ENCODE measurements at places on chromosomes 1 and 21. TPM values are rescaled to one million over a fixed set of nuclear protein-coding genes. Genes with fewer than 3 reads are reported as not detected.

GRCh38 chr1:93967306-93967705 is 58.1 kb upstream of the GCLM start:
- no peak for DNase-seq

Gene TNFRSF4
- total RNA-seq: 1.6 TPM

Gene SELL
- total RNA-seq: 10.3 TPM

GRCh38 chr1:80776266-80776665 is 1024.5 kb upstream of the ADGRL2 start:
- no peak for DNase-seq

Gene CFAP74
- total RNA-seq: not detected

GRCh38 chr1:76494807-76495206 is 372.5 kb upstream of the ST6GALNAC5 start:
- DNase-seq: no peak

Gene LRRC3
- 1.6 TPM for total RNA-seq

Gene EXO5
- 7.8 TPM for total RNA-seq

Gene ZBED6
- 55.1 TPM for total RNA-seq

DNA sequence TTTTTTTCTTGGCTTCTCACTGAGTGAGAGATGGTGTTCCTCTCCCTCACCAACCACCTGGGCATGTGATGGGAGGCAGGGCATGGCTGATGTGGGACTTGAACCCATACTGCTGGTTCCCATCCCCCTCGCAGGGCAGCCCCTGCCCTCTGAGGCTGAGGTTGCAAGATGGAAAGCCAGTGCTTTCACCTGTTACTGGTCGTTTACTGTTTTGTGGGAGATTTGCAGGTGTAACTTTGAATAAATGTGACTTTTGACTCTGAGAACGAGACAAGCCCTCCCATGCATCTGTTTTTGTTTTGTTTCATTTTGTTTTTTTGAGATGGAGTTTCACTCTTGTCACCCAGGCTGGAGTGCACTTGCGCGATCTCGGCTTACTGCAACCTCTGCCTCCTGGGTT is 21.6 kb downstream of the C1orf167 start:
- DNase-seq: peak; percentile 36

- DNase-seq: no peak
These were observed 41.5 kb downstream of the C4BPA start for GRCh38 chr1:207145401-207146058.

DNA sequence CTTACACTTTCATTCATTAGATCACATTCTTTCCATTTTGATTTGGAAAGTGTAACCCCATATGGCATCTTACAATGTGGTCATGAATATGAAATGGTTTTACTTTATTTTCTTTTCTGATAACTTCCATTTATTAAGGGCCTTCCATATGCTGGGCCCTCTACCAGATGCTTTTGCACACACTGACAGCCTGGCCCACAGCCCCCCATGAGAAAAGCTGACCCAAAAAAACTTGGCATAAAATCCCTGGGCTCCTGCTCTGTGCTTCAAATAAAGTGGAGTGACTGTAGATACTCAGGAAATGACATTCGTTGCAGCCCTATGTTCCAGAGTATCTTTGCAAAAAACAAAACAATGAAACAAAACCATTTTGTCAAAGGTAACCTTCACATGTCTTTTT is 48.8 kb downstream of the PRDX6 start:
- DNase-seq: no peak

Gene S1PR1
- total RNA-seq: 51.3 TPM

Gene TPTE
- not detected for total RNA-seq

Gene TCEA3
- 51.3 TPM for total RNA-seq

Gene APCS
- total RNA-seq: not detected

Gene OR2AK2
- not detected for total RNA-seq

DNA sequence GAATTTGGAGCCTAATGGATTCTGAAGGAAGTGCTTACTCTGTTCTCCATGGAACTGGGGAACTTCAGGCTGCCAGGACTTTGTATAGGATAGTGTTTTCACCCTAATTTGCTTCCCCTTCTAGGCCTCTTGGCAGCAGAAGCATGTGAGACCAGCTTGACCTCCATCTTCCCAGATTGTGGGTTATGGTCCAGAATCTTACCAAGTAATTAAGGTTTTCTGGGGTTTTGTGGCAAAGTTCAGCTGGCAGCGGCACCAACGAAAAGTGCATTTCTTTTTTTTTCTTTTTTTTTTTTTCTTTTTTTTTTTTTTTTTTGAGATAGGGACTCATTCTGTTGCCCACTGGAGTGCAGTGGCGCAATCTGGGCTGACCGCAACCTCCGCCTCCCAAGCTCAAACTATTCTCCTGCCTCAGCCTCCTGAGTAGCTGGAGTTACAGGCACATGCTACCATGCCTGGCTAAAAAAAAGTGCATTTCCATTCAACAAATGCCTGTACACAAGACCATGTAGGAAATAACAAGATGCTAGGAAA is 3.4 kb upstream of the BMP8A start:
- peak; percentile 16 for DNase-seq

DNA sequence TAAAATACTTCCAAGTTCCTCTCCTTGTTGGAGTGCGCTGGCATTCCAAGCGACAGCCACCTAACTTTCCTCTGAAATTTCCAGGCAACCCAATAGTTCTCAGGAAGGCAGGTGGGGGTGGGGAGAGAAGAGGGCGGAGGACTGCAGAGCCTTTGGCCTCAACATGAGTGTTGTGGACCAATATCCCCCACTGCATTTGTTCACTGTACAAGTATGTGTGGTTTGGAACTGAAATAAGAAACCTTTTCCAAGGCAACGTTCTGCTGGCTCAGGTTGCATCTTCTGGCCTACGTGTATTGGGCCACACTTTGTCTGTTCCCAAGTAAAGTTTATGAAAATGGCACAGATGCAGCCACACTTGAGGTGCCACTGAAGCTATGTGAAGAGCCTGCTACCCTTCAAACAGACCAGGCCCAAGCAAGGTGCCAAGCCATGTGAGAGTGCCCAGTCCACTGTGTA is 153.4 kb downstream of the DHRS3 start:
- peak; percentile 79 for DNase-seq

- DNase-seq: no peak
These were observed 48.3 kb downstream of the SLC22A15 start for GRCh38 chr1:116024626-116025025.

Gene RHEX
- 3.3 TPM for total RNA-seq

Gene FCN3
- total RNA-seq: 2.7 TPM

DNA sequence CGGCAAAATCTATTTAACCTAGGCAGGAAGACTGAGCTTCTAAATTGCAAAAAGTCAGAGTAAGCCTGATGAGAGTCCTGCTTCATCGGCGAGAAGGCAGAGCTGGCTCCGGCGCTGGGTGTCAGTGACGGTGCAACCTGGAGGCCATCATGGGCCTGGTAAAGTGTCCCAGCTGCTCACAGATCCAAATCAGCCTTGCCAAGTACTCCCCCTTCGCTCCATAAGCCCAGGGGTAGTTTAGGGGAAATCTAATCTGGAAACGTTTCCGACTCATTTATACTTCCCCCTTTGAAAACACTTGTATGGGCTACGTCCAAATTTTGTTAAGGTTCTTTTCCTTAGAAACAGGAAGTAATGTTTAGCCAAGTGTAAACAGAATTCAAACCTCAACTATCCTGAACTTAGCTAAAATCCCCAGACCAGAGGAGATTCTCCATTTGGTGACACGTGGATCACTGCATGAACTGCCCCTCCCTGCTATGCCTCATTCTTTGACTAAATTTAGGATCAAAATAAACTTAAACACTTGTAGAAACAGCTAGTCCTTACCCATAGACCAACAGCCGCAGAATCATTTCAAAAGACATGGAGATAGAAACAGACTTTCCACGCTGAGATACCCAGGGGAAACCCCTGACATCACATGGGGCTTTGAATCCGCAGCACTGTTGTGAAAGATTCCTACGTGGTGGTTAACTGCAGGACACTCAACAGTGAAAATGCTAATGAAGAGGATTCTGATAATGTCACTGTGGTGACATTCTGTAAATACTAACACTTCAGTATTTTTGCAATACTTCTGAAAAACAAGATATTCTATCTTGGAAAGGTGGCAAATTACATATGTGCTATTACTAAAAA is 172.7 kb downstream of the TGFBR3 start:
- no peak for DNase-seq

Gene AQP10
- not detected for total RNA-seq

DNA sequence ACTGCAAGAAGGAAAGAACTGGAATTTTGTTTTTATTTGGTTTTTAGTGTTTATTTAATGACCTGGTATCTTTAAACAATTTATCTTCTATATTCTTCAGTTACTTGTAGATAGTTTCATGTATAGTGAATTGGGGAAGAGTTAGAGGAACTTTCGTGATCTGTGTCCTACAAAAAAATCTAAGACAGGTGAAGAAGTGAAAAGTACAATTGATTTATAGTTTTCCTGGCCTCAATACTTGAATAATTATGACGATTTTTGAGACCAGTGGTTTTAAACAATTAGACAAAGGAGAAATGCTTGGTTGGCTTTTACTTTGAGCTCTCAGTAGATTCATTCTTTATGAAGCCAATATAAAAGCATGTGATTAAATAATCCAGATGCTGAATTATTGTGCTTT is 7.5 kb downstream of the MIER1 start:
- no peak for DNase-seq

GRCh38 chr21:42171091-42172053 is 47.6 kb upstream of the ABCG1 start:
- no peak for DNase-seq

GRCh38 chr1:13797397-13797796 is 97.4 kb downstream of the PRDM2 start:
- no peak for DNase-seq

Gene FCER1A
- 1.5 TPM for total RNA-seq

Gene SLC45A3
- 4.8 TPM for total RNA-seq

- DNase-seq: no peak
These were observed 18.7 kb upstream of the RGSL1 start for GRCh38 chr1:182431278-182431677.

GRCh38 chr1:70140343-70140742 is 65.0 kb downstream of the LRRC40 start:
- no peak for DNase-seq

- DNase-seq: no peak
These were observed 16.3 kb upstream of the CDK18 start for GRCh38 chr1:205488074-205488723.

Gene NOS1AP
- 4.8 TPM for total RNA-seq

Gene LCE3E
- not detected for total RNA-seq

GRCh38 chr1:166874464-166874863 is 1.6 kb downstream of the TADA1 start:
- no peak for DNase-seq

- DNase-seq: peak; percentile 56
These were observed 738 bp upstream of the CDC42BPA start for GRCh38 chr1:227318853-227319607.

DNA sequence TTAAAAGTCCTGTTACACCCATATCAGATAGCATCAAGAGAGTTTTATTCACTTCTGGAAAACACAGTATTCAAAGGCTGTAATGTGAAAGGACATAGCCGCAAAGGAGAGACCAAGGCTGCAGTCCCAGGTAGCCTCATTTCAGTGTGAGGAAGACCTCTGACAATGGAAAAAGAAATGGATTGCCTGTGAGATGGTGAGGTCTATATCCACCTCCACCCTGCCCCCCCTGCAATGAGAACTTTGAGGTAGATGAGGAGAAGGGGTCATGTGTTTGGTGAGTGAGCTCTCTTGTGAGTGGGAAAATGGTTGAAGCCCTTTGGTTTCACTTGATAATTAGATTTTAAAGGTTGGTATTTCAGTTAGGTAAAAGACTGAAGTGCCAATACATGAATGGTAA is 3.5 kb downstream of the MRPS6 start:
- DNase-seq: no peak

Gene MAP3K6
- 90.3 TPM for total RNA-seq

Gene IGFN1
- 0.19 TPM for total RNA-seq

DNA sequence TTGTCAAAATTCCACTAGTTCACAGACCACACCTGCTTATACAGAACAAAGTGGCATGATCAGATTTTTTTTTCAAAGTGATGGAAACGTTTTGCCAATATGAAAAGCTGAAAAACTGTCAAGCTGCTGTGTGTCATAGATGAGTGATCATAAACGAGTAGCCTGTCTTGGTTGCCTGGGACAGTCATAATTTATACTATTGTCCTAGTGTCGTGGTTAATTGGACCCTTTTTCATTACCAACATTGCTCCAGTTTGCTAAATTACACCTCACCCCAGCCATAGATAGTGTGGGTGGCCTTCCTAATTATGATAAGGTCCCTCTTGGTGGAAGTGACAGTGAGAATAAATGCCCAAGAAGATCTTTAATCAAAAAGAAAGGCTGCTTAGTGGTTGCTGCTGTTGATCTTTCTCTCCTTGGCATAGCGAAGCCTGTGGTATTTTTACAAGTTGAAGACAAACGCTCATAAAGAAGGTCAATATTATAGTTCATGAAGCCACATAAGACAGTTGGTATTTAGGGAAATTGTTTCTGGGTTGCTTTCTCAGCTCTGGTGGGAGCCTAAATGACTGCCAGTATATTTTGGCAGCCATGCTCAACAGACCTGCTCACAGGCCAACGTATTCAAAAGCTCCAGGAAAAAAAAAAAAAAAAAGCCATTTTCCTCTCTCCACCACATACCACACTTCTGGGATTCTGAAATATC is 478.1 kb downstream of the PLA2G4A start:
- DNase-seq: no peak

DNA sequence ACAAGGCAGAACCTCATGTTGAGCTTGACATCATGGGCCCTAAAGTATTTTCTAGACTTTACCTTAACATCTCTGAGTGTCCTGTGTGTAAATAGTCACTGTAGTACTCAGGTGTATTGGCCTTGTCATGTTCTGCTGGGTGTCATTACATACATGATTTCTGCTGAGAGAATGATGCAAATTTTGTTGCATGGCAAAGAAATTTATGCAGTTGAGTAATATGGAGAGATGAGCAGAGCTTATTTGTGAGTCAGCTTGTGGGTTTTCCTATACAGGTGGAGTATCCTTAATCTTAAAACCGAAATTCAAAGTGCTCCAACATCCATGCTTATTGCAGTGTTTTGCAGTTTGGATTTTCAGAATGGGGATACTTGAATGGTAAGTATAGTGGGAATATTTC is 36.6 kb downstream of the RGL1 start:
- no peak for DNase-seq

- DNase-seq: no peak
These were observed 331.2 kb downstream of the KIF26B start for GRCh38 chr1:245485996-245486395.

DNA sequence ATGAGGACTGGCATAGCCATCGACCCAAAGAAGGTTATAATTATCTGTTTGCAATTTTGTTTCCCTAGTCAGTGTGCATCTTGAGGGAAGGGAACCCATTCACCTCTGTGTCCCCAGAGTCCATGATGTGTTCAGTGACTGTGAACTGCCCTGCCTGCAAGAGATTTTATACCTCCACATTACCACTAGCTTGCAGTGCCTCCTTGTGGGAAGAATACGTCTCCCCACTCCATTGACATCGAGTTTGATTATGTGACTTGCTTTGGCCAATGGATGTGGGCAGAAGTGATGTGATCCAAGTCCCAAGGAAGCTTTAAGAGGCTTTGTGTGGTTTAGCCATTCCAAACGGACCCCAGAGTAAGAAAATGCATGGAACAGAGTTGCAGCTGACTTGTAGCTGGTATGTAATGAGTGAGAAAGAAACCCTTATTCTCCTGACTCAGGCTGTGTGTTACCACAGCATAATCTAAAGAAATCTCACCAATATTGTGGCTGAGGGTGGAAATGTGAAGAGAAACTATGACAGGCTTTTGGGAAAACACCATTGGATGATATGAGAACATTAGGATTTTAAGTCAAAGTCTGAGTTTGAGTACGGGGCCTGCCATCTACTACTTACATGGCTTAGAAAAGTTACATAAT is 47.8 kb upstream of the NRDC start:
- no peak for DNase-seq

GRCh38 chr21:34909492-34910292 is 139.4 kb downstream of the RUNX1 start:
- no peak for DNase-seq

- no peak for DNase-seq
These were observed 88.1 kb downstream of the CCDC30 start for GRCh38 chr1:42551180-42551579.

Data from aorta (tissue), 5 donors.